H9 (cell line): ENCODE measurements at places on chromosomes 2 and 18. TPM values are rescaled to one million over a fixed set of nuclear protein-coding genes. Genes with fewer than 3 reads are reported as not detected.

DNA sequence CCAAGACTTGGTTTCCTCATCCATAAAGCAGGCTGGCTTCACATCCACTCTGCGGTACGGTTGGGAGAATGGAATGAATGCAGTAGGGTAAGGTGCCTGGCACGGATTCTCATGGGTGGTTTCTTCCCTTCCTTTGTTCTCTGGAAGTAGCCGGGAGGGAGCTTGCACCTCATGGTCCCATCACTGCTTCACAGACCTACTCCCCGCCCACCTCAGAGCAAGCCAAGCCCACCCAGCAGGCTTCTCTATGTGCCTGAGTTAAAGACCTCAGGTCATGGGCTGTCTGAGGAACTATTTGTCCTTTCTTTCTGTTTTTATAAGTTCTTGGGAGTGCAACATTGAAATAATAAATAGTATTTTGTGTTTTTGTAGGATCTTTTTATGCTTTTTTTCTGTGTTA is 3.5 kb downstream of the DCDC2C start:
- H3K4me1 ChIP-seq = no peaks in the 10 kb centered on the region; the same call in 1 of the 2 replicates
- no peak overlapping the region for H3K27ac ChIP-seq
- DNase-seq = peak; percentile 36
- no peak overlapping the region for H3K4me3 ChIP-seq
- no peaks in the 10 kb centered on the region; the same call in 1 of the 2 replicates for H3K27me3 ChIP-seq

GRCh38 chr2:158722266-158723105 is 72.6 kb upstream of the DAPL1 start:
- H3K27ac ChIP-seq = no peak overlapping the region
- H3K4me3 ChIP-seq = no peak overlapping the region
- no peak for DNase-seq
- no peaks in the 10 kb centered on the region for H3K36me3 ChIP-seq

- no peaks in the 10 kb centered on the region for H3K4me1 ChIP-seq
- no peaks in the 10 kb centered on the region for H3K36me3 ChIP-seq
- no peak for DNase-seq
- H3K27me3 ChIP-seq = no peaks in the 10 kb centered on the region
- no peak overlapping the region for H3K27ac ChIP-seq
These were observed 565.5 kb upstream of the CHAC2 start for GRCh38 chr2:53202063-53202462.

DNA sequence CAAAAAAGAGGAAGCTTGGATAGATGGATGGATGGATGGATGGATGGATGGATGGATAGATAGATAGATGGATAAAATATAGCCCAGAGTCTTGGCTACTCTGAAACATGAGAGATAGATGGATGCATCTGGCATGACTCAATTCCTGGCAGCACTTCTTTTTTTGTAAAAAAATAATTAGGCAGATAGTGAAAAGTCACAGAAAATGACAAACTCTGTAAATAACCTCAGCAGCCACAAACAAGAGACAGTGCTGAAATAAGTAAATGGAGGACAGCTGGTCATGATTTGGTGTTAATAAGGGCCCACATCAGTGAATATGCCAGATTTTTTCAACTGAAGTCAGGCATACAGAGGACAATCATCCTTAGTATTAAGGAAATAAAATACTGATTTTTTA is 585.0 kb upstream of the GCFC2 start:
- H3K36me3 ChIP-seq = no peaks in the 10 kb centered on the region
- DNase-seq = no peak
- no peaks in the 10 kb centered on the region for H3K27me3 ChIP-seq
- no peaks in the 10 kb centered on the region for H3K4me1 ChIP-seq
- no peak overlapping the region for H3K4me3 ChIP-seq

DNA sequence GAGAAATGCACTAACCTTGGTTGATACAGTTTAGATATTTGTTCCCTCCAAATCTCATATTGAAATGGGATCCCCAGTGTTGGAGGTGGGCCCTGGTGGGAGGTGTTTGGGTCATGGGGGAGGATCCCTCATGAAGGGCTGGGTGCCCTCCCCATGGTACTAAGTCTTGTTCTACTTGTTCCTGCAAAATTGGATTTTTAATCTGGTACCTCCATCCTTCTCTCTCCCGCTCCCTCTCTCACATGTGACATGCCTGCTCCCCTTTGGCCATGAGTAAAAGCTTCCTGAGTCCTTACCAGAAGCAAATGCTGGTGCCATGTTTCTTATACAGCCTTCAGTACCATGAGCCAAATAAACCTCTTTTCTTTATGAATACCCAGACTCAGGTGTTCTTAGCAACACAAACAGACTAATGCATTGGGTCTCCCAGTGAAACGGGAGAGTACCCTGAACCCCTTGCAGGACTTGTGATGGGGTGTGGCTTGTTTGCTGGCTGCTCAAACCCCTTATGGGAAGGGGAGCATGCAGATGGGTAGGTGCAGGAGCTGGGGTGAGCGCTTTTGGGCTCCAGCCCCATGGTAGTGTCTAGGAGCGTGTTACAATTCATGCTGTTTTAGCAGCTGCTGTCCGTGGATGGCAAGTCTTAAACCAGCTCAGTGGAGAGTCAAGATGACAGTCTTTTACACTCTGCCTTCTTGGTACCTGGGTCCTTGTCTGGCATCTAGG is 27.2 kb downstream of the FAHD2B start:
- no peak overlapping the region for H3K4me3 ChIP-seq
- no peak overlapping the region for H3K27ac ChIP-seq
- H3K4me1 ChIP-seq = no peaks in the 10 kb centered on the region
- DNase-seq = no peak
- no peaks in the 10 kb centered on the region for H3K36me3 ChIP-seq

DNA sequence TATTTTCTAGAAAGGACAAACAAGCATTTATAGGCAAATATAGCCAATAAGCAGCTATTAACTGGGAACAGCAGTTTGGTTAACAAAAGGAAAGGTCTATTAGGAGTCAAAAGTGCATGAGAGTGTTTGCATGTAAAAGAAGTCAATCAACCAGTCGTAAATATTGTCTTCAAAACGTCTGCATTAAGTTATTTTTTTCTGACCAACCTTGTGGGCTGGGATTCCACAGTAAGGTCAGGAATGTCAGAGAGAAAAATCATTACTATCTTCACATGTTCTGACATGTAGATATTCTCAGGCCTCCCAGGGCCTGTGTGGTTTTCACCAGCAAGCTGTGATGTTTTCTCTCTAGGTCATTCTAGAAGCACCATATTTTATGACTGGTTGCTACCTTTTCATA is 922.5 kb downstream of the SUCLG1 start:
- H3K27ac ChIP-seq = no peak overlapping the region
- H3K27me3 ChIP-seq = no peaks in the 10 kb centered on the region; the same call in 1 of the 2 replicates
- no peak for DNase-seq
- no peak overlapping the region for H3K4me3 ChIP-seq

- no peaks in the 10 kb centered on the region for H3K4me1 ChIP-seq
- H3K36me3 ChIP-seq = no peaks in the 10 kb centered on the region; the same call in 2 of the 3 replicates
- H3K4me3 ChIP-seq = no peak overlapping the region
- no peak for DNase-seq
These were observed 58.8 kb downstream of the RNF152 start for GRCh38 chr18:61833978-61834377.

GRCh38 chr18:495017-495416 is 5.5 kb downstream of the COLEC12 start:
- H3K27ac ChIP-seq = no peak overlapping the region
- peaks cover 16% of the 10 kb centered on the region; the same call in 1 of the 2 replicates for H3K27me3 ChIP-seq

- H3K27me3 ChIP-seq = no peaks in the 10 kb centered on the region
- H3K4me3 ChIP-seq = peak within 1 kb of the TSS; percentile 74
- H3K36me3 ChIP-seq = peaks cover 35% of the 10 kb centered on the region
- no peak within 1 kb of the TSS for H3K27ac ChIP-seq
These were observed at the start of gene KIF3C for GRCh38 chr2:25982273-25982967. TSS of gene KIF3C (minus strand) at chr2:25982497. CDS start at chr2:25981917, 580 bp downstream.

GRCh38 chr2:27214941-27215340 is 2.2 kb upstream of the CAD start:
- no peak overlapping the region for H3K4me3 ChIP-seq
- no peaks in the 10 kb centered on the region for H3K27me3 ChIP-seq
- no peak overlapping the region for H3K27ac ChIP-seq
- H3K4me1 ChIP-seq = peaks cover 4% of the 10 kb centered on the region; the same call in 1 of the 2 replicates

- no peaks in the 10 kb centered on the region for H3K27me3 ChIP-seq
- H3K27ac ChIP-seq = no peak overlapping the region
- no peak for DNase-seq
- peaks cover 10% of the 10 kb centered on the region for H3K36me3 ChIP-seq
- no peak overlapping the region for H3K4me3 ChIP-seq
These were observed 647.5 kb upstream of the SETBP1 start for GRCh38 chr18:44033144-44033701.

DNA sequence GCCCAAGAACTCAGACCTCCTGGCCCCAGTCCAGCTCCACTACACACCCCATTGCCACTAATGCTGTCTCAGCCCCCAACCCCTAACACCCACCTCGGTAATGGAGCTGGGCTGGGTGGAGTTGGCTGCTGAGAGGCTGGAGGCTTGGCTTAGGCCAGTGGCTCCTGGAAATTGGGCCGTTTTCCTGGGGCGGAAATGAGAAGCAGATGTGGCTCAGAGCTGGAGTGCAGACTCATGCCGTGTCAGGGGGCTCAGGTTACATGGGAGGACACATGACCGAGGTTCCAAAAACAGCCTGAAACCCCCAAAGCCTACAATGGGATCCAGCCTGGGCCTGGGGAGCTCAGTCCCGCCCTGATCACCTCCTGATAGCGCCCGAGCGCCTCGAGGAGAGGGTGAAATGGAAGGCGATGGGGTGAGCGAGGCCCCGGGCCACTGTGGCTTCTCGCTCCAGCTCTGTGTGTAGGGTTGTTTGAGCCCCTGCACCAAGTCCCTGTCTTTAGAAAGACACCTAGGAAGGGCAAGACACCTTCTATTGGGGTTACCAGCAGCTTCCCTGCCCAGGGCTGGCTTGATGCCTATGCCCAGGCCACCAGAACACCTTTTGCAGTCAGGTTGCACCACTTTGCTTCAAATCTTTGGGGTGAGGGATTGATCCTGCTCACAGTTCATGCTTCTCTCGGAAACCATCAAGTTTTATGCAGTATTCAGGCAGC is 175.7 kb upstream of the HAAO start:
- no peak overlapping the region for H3K27ac ChIP-seq
- no peak for DNase-seq
- no peaks in the 10 kb centered on the region for H3K4me1 ChIP-seq
- H3K27me3 ChIP-seq = no peaks in the 10 kb centered on the region

DNA sequence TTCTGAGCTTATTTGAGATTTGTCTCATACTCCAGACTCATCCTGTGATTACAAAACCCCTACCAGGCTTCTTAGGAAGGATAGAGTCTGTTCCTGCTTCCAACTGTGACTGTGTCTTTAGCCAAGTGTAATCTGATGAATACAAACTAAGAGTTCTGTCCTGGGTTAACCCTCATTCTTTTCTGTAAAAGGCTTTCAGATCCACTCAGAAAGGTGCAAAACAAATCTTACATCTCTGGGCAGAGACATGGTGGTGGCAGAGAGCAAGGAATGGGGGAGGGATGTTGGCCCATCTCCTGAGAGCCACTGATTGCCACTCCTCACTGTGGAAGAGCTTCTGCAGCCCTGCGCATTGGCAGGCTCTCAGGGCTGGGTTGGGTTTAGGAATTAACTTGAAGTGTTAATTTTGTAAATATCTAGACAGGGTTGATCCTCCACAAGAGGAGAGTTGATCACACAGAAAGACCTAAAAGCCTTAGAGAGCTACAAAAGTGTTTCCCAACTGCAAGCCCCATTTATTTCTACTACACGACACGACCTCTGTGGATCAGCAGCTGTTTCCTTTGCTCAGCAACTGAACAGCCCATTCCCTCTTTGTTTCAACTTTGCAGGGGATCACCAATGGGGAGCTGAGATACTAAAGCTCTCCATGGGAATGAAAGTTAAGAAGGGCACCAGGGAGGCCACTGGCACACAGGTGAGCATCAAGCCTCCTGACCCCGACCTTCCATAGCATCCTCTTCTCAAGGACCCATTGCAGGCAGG is 23.7 kb upstream of the SPTBN1 start:
- no peaks in the 10 kb centered on the region for H3K27me3 ChIP-seq
- no peak overlapping the region for H3K4me3 ChIP-seq
- H3K27ac ChIP-seq = no peak overlapping the region
- no peaks in the 10 kb centered on the region for H3K36me3 ChIP-seq
- H3K4me1 ChIP-seq = no peaks in the 10 kb centered on the region

GRCh38 chr2:238967031-238967977 is 119.4 kb downstream of the TWIST2 start:
- DNase-seq = peak; percentile 81
- H3K4me1 ChIP-seq = no peaks in the 10 kb centered on the region
- H3K27ac ChIP-seq = no peak overlapping the region
- H3K27me3 ChIP-seq = no peaks in the 10 kb centered on the region

DNA sequence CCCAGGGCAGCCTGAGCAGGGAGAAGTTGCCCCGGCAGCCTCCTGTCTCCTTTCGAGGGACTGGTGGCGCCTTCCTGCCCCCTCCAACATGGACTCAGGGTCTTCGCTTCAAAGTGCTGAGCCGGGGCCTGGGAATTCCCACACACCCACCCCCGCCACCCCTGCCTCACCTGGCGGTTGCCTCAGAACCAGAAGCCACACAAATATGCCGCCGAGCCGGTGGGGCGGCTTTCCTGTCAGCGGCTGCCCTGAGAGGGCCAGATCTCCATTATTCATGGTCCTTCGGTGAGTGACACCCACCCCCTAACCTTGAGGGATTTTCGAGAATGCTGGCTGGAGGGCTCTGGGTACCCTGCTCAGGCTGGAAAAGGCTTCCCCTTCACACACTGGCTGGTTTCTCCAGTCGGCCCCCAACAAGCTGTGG is 71.7 kb downstream of the SMAD7 start:
- no peaks in the 10 kb centered on the region for H3K27me3 ChIP-seq
- peak; percentile 83 for DNase-seq
- no peak overlapping the region for H3K27ac ChIP-seq

DNA sequence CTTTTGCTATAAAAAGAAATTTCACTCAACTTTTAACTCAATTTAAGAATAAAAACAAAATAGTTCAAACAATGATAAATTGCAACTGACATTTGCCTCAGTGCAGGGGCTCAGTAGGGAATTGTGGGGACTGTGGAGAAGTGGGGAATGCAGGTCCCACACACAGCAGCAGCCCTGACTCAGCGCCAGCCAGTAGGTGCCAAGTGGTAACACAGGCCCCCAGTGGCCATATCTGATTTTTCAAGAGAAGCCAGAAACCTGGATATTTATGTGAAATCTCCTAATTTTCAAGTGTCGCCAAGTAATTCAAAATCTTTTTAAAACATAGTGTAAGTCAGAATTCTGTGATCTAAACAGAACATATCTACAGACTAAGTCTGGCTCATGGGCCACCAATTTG is 186.3 kb downstream of the EN1 start:
- DNase-seq = peak; percentile 34
- no peak overlapping the region for H3K27ac ChIP-seq
- no peaks in the 10 kb centered on the region; the same call in 1 of the 2 replicates for H3K4me1 ChIP-seq
- no peak overlapping the region for H3K4me3 ChIP-seq

SERPINB13 gene
- total RNA-seq = not detected in 2 replicates

ABCB11 gene
- total RNA-seq = 0.04 TPM in 1 of 2 replicates, not detected in the other

CDH2 gene
- total RNA-seq = 35.4 and 36.2 TPM in 2 replicates

TBR1 gene
- 0.24 TPM in 1 of 2 replicates, not detected in the other for total RNA-seq

WNT6 gene
- total RNA-seq = not detected in 2 replicates

UGT1A3 gene
- not detected in 2 replicates for total RNA-seq

CNGA3 gene
- total RNA-seq = not detected in 2 replicates

GREB1 gene
- total RNA-seq = 15.3 and 16.5 TPM in 2 replicates

APOB gene
- 0.26 TPM in 2 replicates for total RNA-seq

MTHFD2 gene
- 186 and 201 TPM in 2 replicates for total RNA-seq

MLPH gene
- total RNA-seq = 3.4 TPM in 2 replicates

CACNB4 gene
- total RNA-seq = 1.4 and 1.5 TPM in 2 replicates
